ENCODE measurements at places on chromosomes 4 and X.

- peak; percentile 75 for DNase-seq
These were observed 164.7 kb downstream of the SOWAHB start for GRCh38 chr4:76733068-76733771.

GRCh38 chrX:13605611-13606010, 36.2 kb downstream of the EGFL6 start:
- DNase-seq, result no peak

DNA sequence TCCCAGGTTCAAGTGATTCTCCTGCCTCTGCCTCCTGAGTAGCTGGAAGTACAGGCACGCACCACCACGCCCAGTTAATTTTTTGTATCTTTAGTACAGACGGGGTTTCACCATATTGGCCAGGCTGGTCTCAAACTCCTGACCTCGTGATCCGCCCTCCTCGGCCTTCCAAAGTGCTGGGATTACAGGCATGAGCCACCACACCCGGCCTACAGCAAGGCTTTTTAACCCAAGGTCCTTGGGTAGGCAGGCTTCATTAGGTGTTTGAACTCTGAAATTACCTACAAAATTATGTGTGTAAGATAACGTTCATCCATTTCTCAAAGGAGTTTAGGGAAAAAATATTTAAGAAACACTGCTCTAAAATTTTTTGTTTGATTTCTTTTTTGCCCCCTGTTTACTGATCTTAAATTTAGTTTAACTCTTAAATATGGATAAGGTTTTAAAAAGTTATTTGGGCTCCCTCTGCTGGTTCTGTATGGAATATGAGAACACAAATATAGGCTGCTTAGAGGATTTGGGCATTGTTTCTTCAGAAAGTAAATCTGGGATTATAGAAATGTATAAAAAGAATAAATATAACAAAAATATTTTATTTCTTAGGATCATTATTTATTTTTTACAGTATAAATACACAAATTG, 92.8 kb downstream of the CBR4 start:
- DNase-seq, result no peak

DNA sequence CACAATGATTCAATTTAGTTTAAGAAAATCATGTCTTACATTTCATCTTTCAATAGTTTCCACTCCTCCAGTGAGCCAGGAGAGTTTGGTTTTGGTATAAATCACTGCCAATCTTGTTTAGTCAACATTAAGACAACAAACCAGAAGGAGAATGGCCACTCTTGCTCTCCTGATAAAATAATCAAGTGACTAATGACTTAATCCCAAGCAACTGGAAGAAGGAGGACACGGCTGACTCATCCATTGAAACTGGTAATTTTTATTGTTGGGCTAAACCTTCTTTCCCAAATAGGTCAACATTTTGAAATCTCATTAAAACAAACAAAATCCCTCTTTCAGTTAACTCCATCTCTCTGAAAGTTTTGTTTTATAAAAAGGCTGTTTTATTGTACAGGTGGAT, 230.2 kb downstream of the CLCN4 start:
- no peak for DNase-seq

GRCh38 chrX:629230-630006, 1.2 kb upstream of the SHOX start:
- no peak for DNase-seq

DNA sequence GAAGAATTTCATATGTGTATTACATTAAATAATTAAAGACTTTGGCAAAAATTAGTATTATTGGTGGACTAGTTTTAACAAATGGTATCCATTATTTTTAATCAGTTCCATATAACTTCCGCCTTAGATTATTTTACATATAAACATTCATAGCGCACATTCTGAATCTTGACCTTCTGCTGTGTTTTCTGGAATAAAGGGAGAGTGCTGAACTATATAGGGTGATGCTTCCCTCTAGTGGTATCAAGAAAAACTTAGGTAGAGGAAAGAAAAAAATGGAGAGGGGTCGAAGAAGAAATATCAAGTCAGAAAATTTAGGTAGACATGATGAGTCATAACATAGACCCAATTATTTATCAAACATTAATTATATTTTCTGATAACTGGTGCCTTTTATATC, 155.6 kb upstream of the PACRGL start:
- no peak for DNase-seq

DNA sequence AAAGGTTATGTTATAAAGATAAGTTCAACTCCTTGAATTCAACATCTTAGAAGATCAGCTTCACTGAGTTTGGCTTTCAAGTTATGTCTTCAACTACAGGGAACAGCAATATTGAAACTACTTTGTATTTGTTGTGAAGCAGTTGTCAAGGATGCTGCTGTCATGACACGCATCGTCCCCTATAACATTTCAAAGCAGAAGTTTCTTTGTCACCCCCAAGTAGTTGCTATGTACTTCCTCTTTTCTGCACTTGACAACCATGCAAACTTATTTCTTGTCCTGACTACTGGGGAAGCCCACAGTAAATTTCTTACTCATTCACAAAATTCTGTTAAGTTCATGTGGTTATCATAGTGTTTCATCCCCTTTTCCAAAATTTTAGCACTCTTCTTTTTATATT, 14.3 kb downstream of the ANTXR2 start:
- no peak for DNase-seq

DNA sequence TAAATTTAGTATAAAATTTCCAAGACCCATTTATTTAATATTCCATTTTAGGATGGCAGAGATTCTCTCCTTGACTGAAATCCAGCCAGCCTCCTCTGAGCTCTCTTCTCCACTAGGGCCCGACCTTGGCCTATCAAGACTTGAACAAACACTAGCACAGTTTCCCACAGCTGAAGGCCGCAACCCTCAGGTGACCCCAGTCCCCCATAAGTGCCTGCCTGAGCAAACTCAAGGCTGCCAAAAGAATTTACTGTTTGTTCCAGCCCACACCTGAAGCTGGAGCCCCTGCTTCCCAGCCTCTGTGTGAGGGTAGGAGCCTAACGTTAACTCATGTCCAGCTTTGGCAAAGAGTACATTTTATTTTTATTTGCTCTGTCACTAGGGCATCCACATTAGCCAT, 629.0 kb upstream of the ZFP42 start:
- DNase-seq, result no peak

- no peak for DNase-seq
These were observed 447.1 kb upstream of the AMOT start for GRCh38 chrX:113287761-113288160.

Measured in cerebellar nuclear complex (tissue), 1 donor.